Endothelial cell of umbilical vein (primary cell): ENCODE measurements at places on chromosomes 12 and 14. TPM values are rescaled to one million over a fixed set of nuclear protein-coding genes. Genes with fewer than 3 reads are reported as not detected.

The MEG3 gene
- total RNA-seq = 227 and 508 TPM in 2 replicates

The ZNF891 gene
- total RNA-seq = 1.2 and 1.5 TPM in 2 replicates

The SERPINA1 gene
- not detected in 2 replicates for total RNA-seq

The TGFB3 gene
- 5.4 and 6.0 TPM in 2 replicates for total RNA-seq

The LHX5 gene
- not detected in 2 replicates for total RNA-seq

The FAM186B gene
- total RNA-seq = 0.21 and 0.33 TPM in 2 replicates

The RPL10L gene
- not detected in 2 replicates for total RNA-seq

The RPGRIP1 gene
- total RNA-seq = not detected in 2 replicates

The ABHD12B gene
- not detected in 2 replicates for total RNA-seq

The PMCH gene
- 1.1 and 1.8 TPM in 2 replicates for total RNA-seq

The MYO1A gene
- total RNA-seq = not detected in 2 replicates

The SCN8A gene
- total RNA-seq = 20.2 and 20.4 TPM in 2 replicates

The RNASE1 gene
- total RNA-seq = 182 and 216 TPM in 2 replicates

The TEAD4 gene
- 39.4 and 46.0 TPM in 2 replicates for total RNA-seq

The CMKLR1 gene
- not detected in 2 replicates for total RNA-seq

The CFAP73 gene
- total RNA-seq = not detected in 2 replicates

The CLEC2A gene
- total RNA-seq = not detected in 2 replicates

The NR1H4 gene
- total RNA-seq = not detected in 2 replicates

The HOXC4 gene
- 0.58 TPM in 1 of 2 replicates, not detected in the other for total RNA-seq

The TCL1B gene
- not detected in 2 replicates for total RNA-seq

The RFLNA gene
- 3.4 and 19.7 TPM in 2 replicates for total RNA-seq

The RHEBL1 gene
- 2.3 and 2.6 TPM in 2 replicates for total RNA-seq

The BCL2L14 gene
- not detected in 2 replicates for total RNA-seq

The KERA gene
- total RNA-seq = not detected in 2 replicates

The ANO4 gene
- 0.12 TPM in 1 of 2 replicates, not detected in the other for total RNA-seq
